ENCODE measurements at places on chromosomes 11 and 22.
A peak's percentile ranks its signal among the peaks of the same experiment; 100 is the strongest.

GRCh38 chr11:129143335-129143734, 48.8 kb downstream of the ARHGAP32 start:
- peak; percentile 98 for DNase-seq

- no peak for DNase-seq
Measured at GRCh38 chr22:21651521-21652009, 9.5 kb downstream of the SDF2L1 start.

- DNase-seq = peak; percentile 9
Measured at GRCh38 chr11:67055812-67056211, 835 bp upstream of the RHOD start.

DNA sequence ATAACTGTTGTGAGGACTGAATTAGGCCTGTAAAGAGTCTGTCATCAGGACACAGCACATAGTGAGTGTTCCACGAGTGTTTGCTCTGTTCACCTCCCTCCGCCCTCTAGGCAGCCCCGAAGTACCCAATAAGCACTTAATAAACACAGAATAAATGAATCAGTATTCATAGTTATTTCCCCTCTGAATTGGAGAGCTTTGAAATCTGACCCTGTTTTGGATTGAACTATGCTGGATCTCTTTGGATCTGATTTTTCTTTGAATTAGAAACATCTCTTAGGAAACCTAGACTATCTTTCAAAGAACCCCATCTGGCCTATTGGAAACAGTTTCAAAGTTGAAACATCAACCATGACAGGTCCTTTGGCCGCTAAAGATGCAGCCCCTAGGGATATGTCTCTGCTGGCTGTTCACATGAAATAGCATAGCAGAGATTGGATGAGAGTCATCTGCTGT, 615.5 kb downstream of the NTM start:
- DNase-seq = no peak

DNA sequence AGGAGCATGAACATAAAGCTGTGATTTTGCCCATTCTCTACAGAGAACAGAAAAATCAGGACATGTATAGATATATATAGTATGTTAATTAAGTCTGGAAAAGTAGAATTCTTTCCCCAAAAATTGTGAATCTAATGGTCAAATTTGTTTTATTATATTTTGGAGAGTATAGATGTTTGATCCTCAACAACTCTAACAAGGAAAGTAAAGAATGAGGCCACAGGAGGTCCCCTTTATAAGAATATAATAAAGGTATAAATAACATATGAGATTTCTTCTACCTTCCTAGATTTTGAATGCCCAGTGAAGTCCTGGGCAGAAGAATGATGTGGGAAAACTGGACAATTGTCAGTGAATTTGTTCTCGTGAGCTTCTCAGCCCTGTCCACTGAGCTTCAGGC, at the start of gene OR10A4:
Gene OR10A4, plus strand, starts transcription at position 301 of the 400 bp plus-strand sequence. Its CDS starts 23 bp downstream, at position 324.
- DNase-seq = no peak

DNA sequence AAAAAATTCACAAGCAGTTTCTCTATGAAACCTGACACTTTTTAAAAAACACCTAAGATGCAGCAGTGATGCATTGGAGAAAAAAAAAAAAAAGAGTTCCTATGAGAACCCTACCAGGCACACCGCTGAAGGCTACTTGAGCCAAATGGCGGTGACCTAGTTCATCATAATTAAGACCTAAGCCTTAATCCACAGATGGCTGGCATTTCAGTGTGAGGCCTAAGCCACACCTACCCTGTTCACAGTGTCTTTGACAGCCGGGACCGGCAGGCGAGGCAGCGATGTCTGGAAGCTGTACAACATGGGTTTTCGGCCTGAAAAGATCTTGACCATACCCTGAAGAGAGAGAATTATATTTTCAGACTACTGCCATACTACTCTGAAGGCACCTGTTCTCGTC, 38.0 kb downstream of the CPT1A start:
- DNase-seq = no peak

DNA sequence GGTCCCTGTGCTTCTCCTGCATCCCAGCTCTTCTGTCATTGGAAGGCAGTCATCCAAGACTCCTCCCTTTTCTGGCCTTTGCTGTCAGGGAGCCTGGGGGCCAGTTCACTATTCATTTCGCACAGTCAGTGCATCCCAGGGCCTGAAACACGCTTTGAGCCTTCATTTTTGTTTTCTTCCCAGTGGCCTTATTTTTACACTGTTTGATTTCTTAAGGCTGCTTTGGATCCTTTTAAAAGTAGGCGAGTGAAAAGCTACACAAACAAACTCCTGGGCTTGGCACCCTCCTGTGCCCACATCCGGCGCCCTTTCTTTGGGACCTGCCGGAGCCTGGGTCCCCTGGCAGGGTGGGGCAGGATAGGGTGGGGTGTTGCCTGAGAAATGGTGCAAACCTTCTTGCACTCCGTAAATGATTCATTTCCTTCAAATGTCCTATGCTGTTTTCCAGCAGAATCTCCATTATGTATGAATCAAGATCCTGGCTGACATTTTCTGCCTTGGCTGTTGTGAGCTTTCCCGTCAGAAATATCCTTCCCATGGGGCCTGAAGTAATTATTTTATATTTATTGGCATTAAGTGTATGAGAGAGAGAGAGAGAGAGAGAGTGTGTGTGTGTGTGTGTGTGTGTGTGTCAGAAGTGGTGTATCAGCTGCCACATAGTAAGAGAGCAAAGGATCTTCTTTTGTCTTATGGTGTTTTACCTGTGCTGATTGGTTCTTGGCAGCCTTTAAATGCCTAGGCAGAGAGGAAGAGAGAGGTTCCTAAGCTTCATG, 45.6 kb downstream of the BCR start:
- peak; percentile 40 for DNase-seq

DNA sequence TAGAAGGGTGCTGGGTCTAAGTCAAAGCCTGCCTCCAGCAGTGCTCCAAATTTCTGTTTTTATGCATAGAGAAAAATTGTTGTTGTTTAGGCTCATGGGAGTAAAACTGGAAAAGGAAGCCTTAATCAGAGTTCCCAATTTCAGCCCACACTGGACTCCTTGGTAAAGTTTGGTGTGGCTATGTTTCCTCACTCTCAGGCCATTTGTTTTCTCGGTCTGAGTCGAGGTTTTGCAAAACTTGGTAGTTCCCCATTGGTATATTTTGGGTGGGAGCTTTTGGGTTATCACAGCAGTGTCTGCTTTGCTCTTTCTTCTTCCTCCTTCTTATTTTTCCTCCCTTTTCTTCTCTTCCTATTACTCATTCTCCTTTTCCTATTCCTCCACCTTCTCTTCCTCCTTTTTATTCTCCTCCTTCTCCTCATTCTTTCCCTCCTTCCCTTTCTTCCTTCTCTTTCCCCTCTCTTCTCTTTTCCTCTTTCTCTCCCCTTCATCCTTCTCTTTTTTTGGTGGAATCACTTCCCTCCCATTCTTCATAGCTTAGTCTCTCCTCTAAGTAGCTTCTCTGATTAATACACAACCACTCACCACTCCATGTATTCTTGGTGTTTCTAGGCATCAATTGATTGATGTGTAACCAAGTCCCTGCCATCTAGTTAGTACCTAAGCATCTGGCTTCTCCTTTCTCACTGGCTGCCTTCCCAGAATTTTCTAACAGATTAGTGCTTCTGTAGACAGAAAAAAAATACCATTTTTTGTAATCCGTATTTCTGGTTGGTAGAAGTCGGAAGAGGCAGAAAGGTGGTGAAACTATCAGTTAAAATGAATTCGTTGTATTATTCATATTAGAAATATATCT, 10.1 kb downstream of the SLC5A1 start:
- no peak for DNase-seq

- DNase-seq = no peak
Measured at GRCh38 chr11:95647355-95647754, 142.2 kb downstream of the FAM76B start.

GRCh38 chr22:37619991-37620390, 11.4 kb downstream of the GGA1 start:
- DNase-seq = no peak

DNA sequence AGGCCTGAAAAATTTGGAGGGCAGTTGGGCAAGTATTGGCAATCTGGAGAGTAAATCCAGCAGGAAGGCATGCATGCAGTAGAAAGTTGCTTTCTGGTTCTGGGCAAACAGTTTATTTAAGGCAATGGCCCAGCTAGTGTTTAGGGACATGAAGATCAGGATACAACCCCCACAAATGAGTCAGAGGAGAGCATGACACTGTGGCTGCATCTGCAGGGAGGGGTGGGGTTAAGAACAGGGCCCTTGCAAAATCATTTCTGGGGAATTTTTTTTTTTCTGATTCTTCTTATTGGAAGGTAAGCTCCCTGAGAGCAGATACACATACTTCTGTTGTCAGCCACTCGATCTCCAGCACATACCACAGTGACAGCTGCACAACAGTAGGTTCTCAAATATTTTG, 61.1 kb downstream of the FDX1 start:
- peak; percentile 38 for DNase-seq

- DNase-seq = no peak
Measured at GRCh38 chr11:95490625-95491024, 259.6 kb upstream of the SESN3 start.

DNA sequence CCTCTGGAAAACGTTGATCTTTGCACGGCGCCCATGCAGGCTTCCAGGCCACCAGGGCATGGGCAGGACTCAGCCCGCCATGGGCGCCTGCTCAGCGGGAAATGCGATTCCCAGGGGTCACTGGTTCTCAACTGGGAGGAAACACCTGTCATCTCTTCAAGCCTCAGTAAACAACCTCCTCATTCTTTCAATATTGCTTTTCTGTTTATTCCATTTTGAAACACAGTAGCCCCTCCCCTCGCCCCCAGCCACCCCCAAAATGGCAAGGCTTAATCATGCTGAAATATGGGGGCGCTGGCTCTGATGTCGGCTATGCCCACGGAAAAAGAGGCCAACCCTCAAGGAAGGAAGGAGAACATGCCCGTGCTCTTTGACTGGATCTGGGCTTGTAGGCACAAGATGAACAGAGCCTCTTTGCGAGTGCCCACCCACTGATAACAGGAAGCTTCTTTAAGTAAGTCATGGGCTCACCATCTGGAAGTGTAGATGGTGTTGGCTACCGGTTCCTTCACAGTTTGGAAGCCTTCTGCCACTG, 594 bp upstream of the POU2AF1 start:
- no peak for DNase-seq
